Activated naive CD8-positive, alpha-beta T cell treated with anti-CD3 and anti-CD28 coated beads, Interleukin-2, amount 50 U/mL, for 24 hours (primary cell): ENCODE measurements at places on chromosomes 16 and 17.

- DNase-seq = no peak
These were observed 15.4 kb downstream of the ZFPM1 start for GRCh38 chr16:88468275-88469129.

GRCh38 chr17:12256380-12256995 is 235.8 kb downstream of the MAP2K4 start:
- DNase-seq = peak; percentile 7

- DNase-seq = no peak
These were observed 448.1 kb upstream of the CA10 start for GRCh38 chr17:52606590-52606989.

DNA sequence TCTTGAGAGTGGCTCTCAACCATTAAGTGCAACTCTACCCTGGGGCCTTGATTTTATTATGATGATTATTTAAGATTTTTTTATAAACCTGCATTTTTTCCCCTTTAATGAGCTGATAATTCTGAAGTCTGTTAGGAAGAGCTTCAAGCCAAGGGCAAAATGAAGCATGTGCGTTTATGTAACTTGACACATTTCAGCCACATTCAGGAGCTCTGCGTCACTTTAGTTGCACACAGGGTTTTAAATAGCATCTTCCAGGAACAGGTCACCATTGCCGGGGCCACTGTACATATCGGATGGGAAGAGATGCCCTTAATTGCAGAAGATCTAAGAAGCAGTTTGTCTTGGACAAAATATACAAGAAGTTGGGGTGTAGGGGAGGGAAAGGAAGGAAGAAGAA is 89.6 kb downstream of the BMERB1 start:
- no peak for DNase-seq

DNA sequence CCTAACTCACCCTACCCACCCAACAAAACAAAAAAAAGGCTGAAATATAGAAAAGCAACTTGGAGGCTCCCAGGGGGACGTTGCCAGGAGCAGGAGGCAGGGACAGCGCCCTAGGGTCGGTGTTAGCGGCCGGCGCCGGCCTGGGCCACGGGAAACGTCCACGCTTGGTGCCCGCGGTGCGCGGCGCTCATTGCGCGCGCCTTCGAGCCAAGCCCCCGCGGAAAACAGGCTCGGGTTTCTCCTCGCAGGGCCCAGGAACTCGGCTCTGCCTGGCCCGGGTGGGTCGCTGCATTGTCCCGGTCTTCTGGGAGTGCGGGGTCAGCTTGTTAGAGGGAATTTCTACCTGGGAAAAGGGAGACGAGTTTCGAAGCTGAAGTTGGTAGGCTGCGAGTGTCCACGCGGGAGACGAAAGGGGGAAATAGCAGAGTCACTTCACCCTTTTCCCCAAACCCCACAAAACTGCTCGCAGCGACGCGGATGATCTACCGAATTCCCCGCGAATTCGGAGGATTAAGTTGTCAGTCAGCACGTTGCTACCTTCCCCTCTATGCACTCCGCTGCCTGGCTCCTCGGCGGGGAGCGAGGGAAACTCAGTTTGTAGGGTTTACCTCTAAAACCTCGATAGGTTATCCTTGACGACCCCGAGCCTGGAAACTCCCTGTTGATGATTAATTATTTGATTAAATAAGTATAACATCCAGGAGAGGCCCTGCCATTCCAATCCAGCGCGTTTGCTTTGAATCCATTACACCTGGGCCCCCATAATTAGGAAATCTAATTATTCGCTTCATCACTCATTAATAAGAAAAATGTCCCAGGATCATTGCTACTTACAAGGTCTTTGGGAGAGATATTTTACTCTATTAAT is 751 bp upstream of the FOXC2 start:
- no peak for DNase-seq

GRCh38 chr17:74362810-74363498 is 1.3 kb upstream of the BTBD17 start:
- no peak for DNase-seq

GRCh38 chr17:1713878-1714426 is 3.8 kb upstream of the TLCD2 start:
- no peak for DNase-seq

GRCh38 chr16:74724820-74725549 is 24.3 kb upstream of the MLKL start:
- DNase-seq = no peak

- DNase-seq = no peak
These were observed 93.5 kb downstream of the CDYL2 start for GRCh38 chr16:80710918-80711317.

GRCh38 chr16:31215287-31216162 is 1.4 kb downstream of the PYDC1 start:
- DNase-seq = no peak

DNA sequence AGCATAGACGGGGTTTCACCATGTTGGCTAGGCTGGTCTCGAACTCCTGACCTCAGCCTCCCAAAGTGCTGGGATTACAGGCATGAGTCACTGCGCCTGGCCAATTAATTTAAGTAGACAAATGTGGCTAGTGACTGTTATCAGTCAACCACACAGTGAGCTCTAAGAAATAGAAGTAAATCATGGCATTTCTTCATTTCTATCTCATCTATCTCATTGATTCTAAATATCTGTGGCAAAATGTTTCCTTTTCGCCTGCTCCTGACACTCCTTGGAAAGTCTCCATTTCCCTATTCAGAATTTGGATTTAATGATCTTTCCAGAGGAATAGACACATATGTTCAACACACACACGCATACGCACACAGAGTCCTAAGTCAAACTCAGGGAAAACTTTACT is 81.3 kb downstream of the HIC1 start:
- DNase-seq = no peak
